ENCODE measurements at places on chromosomes 4 and X. TPM values are rescaled to one million over a fixed set of nuclear protein-coding genes. Genes with fewer than 3 reads are reported as not detected.

DNA sequence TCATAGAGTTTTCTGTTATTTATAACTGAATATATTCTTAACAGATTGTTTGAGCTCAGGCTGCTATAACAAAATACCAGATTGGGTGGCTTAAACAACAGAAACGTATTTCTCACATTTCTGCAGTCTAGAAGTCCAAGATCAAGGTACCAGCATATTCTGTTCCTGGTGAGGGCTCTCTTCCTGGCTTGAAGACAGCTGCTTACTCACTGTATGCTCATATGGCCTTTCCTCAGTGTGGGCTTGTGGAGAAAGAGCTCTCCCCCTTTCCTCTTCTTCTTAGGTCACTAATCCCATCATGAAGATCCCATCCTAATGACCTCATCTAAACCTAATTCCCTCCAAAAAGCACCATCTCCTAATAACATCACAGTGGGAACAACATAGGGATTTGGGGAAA, 117.8 kb downstream of the RASGEF1B start:
- H3K36me3 ChIP-seq: no peaks in the 10 kb centered on the region
- no peak overlapping the region for H3K4me3 ChIP-seq
- H3K4me1 ChIP-seq: peaks cover 13% of the 10 kb centered on the region
- no peak for DNase-seq

- no peak for DNase-seq
- no peaks in the 10 kb centered on the region for H3K4me1 ChIP-seq
- H3K36me3 ChIP-seq: peaks cover 11% of the 10 kb centered on the region
- no peaks in the 10 kb centered on the region for H3K27me3 ChIP-seq
Measured at GRCh38 chr4:122898370-122899150, 23.8 kb downstream of the NUDT6 start.

GRCh38 chrX:22246620-22247019, 26.1 kb upstream of the CBLL2 start:
- no peak for DNase-seq
- no peaks in the 10 kb centered on the region for H3K4me1 ChIP-seq
- no peaks in the 10 kb centered on the region for H3K36me3 ChIP-seq
- no peak overlapping the region for H3K27ac ChIP-seq
- no peaks in the 10 kb centered on the region for H3K27me3 ChIP-seq

The MTCP1 gene
- total RNA-seq: 10.2 TPM

DNA sequence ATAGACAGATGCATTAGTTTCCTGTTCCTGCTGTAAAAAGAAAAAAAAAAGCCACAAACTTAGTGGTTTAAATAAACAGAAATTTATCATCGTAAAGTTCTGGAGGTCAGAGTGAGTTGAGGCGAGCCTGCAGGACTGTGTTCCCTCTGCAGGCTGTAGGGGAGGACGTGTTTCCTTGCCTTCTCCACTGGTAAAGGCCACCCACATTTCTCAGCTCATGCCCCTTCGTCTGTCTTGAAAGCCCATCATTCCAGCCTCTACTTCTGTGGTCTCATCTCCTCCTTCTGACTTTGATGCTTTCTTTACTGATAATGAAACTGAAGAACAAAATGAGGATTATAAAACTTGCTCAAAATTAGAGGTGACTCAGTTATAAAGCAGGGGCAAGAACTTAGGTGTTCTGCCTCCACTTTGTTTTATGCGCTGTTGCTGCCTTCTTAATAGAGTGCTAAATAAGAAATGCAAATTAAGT, 143.0 kb downstream of the STIM2 start:
- H3K27ac ChIP-seq: no peak overlapping the region
- H3K4me1 ChIP-seq: peaks cover 23% of the 10 kb centered on the region
- DNase-seq: no peak
- H3K36me3 ChIP-seq: no peaks in the 10 kb centered on the region
- no peaks in the 10 kb centered on the region for H3K27me3 ChIP-seq

DNA sequence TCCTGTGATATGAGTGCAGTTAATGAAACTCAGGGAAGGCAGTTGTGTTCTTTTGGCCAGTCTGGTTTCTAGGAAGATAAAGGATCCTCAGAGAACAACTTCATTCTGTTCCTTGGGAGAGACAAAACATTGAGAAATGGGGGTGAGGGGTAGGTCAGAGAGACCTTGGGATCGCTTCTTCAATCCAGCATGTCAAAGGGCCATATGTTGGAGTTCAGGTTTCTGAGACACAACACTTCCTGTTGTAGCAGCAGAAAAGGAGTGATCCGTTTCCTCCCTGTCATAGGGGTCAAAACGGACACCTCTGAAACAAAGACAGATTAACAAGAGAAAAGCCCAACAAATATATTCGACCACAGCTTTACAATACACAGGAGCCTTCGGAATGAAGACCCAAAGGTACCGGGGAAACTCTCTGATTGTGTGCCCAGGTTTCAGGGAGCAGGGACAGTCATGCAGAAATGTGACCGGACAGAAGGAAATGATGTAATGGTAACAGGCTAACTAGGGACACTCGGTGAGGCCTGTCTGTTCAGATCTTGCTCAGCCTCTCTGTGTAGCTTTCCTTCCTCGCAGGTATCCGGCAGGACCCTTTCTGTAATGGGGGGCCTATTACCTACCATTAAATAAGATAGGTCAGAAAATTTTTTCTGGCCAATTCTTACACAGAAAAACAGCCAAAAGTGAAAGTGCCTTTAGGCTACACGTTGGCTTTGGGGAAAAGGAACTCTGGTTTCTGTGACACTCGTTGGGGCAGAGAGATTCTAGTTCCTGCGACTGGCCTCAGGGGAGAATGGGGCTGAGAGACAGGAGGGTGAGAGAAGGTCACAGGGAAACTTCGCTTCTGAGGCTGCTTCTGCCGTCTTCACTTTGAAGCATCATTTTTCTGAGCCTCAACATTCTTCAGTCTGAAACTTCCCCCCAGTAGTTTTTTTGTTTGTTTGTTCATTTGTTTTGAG, 103.3 kb upstream of the TLR3 start:
- peaks cover 20% of the 10 kb centered on the region for H3K4me1 ChIP-seq
- H3K27me3 ChIP-seq: no peaks in the 10 kb centered on the region
- no peaks in the 10 kb centered on the region for H3K36me3 ChIP-seq
- H3K27ac ChIP-seq: peak overlapping the region; percentile 17

- H3K36me3 ChIP-seq: peaks cover 14% of the 10 kb centered on the region
- H3K27me3 ChIP-seq: peaks cover 4% of the 10 kb centered on the region
- H3K4me3 ChIP-seq: peak within 1 kb of the TSS; percentile 98
Measured at GRCh38 chrX:48475774-48476577, at the start of gene FTSJ1. FTSJ1 (plus strand) TSS chrX:48476199; CDS start chrX:48478048, 1,849 bp downstream.

DNA sequence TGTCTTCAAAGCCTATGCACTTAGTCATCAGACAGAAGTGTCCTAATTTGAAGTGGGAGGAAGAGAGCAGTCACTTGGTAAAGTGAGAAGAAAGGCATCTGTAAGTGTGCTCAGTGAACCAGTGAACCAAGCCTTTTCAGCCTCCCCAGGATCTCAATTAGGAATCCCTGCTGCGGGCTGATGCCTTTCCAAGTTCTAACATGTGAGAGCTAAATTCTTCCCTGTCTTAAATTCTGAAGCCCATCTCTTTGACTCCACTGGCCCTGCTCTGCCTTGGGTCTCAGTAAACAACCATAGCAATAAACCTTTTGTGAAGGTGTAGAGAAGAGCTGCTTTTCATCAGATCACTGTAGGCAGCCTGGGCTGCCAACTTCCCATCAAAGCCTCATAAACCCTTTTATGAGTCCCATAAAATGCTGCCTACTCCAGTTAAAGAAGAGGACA, 701.2 kb upstream of the LCORL start:
- H3K27ac ChIP-seq: no peak overlapping the region
- H3K4me3 ChIP-seq: no peak overlapping the region
- no peaks in the 10 kb centered on the region for H3K4me1 ChIP-seq
- DNase-seq: no peak

The VCX3B gene
- total RNA-seq: not detected

The PRRG1 gene
- total RNA-seq: 8.2 TPM

DNA sequence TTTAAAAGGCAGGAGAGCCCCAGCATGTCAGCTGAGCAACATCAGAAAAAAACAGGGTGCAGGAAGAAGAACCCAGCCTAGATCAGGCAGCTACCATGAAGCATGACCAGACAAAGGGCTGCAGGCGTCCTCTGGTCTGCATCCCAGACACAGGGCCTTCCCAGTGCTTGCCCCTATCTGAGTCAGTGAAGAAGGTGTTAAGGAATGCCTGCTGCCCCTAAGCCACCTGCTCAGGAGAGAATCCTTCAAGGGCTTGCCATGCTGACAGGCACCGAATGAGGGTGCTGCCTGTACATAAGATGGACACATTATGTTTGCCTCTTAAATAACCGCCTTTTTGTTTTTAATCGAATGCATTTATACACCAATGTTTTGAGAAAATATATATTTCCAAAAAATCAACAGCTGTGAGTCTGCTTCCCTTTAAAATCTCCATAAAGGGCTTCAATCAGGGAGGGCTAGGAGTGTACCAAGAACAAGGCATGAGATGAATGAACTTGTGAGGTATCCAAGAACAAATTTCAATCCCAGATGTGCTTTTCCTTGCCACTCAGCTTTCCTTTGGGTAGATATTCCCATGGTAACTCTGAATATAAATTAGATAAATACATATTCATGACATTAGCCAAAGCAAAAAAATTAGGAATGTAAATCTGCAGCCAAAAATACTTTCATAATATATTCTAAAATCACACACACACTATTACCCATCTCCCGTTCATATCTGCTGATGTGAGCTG, 85.1 kb downstream of the SLC9A7 start:
- no peaks in the 10 kb centered on the region for H3K27me3 ChIP-seq
- H3K27ac ChIP-seq: no peak overlapping the region
- H3K4me1 ChIP-seq: no peaks in the 10 kb centered on the region
- no peaks in the 10 kb centered on the region for H3K36me3 ChIP-seq
- no peak for DNase-seq
- H3K4me3 ChIP-seq: no peak overlapping the region

The CCDC149 gene
- total RNA-seq: 8.8 TPM

The CSAG3 gene
- 0.40 TPM for total RNA-seq

GRCh38 chr4:127120441-127121090, 512.2 kb upstream of the INTU start:
- H3K36me3 ChIP-seq: no peaks in the 10 kb centered on the region
- H3K27ac ChIP-seq: no peak overlapping the region
- no peak for DNase-seq
- H3K4me3 ChIP-seq: no peak overlapping the region
- no peaks in the 10 kb centered on the region for H3K27me3 ChIP-seq
- H3K4me1 ChIP-seq: peaks cover 6% of the 10 kb centered on the region

- H3K27ac ChIP-seq: no peak overlapping the region
- H3K36me3 ChIP-seq: no peaks in the 10 kb centered on the region
- H3K27me3 ChIP-seq: no peaks in the 10 kb centered on the region
- no peak overlapping the region for H3K4me3 ChIP-seq
Measured at GRCh38 chrX:75989806-75990590, 182.9 kb upstream of the PBDC1 start.

DNA sequence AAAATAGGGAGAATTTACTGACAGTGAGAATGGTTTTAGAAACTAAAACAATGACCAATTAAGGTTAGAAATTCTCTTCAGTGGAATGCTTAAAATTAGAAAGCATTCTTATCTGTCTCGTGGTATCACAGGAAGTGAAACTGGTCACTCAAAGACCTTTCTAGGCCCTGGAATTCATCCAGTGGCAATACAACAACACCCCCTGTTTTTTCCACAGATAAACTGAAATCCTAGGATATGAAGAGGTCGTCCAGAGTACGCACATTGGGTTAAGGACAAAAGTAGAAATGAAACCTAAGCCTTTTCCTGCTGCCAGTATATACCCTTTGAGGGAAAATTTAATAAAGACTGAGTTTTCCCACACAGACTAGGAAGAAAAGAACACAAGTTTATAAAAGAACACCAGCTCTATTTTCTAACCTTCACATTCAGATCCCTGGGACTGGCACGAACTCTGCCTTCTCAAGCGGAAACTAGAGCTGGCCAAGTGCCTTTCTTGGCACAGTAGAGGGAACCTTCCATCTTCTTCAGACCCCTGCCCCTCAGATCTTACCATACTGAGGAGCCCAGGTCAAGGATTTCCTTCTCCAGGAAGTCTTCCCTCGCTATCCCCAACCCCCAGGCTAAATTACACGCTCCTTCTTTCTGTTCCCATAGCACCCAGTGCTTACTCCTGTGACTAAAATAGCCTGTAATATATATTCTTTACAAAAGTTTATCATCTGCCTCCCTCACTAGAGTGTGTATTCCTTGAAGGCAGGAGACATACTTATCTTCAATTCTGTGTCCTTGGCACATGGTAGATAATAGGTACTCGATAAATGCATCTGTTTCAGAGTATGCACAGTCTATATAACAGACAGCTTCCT, 16.9 kb downstream of the LHFPL1 start:
- no peak for DNase-seq
- no peaks in the 10 kb centered on the region for H3K27me3 ChIP-seq
- no peaks in the 10 kb centered on the region for H3K36me3 ChIP-seq

The KIF4A gene
- 29.8 TPM for total RNA-seq

The C4orf51 gene
- not detected for total RNA-seq

The ELF4 gene
- 20.6 TPM for total RNA-seq

The BMX gene
- total RNA-seq: not detected

The LRIT3 gene
- total RNA-seq: not detected

- no peak overlapping the region for H3K4me3 ChIP-seq
- no peaks in the 10 kb centered on the region for H3K36me3 ChIP-seq
- H3K27me3 ChIP-seq: no peaks in the 10 kb centered on the region
- no peak overlapping the region for H3K27ac ChIP-seq
- no peaks in the 10 kb centered on the region for H3K4me1 ChIP-seq
Measured at GRCh38 chrX:114797494-114797893, 213.6 kb downstream of the HTR2C start.

The CCNA2 gene
- 22.6 TPM for total RNA-seq

The FMR1NB gene
- not detected for total RNA-seq

DNA sequence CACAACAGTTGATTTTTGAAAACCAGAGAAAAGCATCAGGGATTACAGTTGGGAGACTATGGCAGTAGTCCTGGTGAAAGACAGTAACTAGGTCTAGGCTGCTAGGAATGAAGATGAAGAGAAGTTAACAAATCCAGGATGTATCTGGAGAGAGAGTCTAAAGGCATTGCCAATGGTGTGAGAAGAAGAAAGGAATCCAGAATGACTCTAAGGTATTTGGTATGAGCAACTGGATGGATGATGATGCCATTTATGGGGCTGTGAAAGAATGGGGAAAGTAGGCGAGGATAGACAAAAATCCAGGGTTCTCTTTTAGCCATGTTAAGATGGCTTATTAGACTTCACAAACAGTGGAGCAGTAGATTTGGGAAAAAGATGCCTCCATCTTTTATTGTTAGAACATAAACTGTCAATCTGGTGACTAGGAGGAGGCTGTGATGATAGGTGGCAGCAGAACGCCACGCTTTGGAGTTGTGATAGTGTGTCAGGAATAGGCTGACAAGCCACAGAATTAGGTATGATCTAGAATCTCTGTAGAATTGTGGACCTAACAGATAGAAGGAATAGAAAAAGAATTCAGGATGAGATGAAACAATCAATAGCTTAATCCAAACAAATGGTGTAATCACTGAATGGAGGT, 27.3 kb upstream of the JADE1 start:
- H3K36me3 ChIP-seq: no peaks in the 10 kb centered on the region
- H3K27ac ChIP-seq: no peak overlapping the region
- H3K4me3 ChIP-seq: no peak overlapping the region
- H3K4me1 ChIP-seq: peaks cover 19% of the 10 kb centered on the region
- no peak for DNase-seq
- H3K27me3 ChIP-seq: no peaks in the 10 kb centered on the region
